NB4 (cell line): ENCODE measurements at places on chromosomes 11 and 22.

DNA sequence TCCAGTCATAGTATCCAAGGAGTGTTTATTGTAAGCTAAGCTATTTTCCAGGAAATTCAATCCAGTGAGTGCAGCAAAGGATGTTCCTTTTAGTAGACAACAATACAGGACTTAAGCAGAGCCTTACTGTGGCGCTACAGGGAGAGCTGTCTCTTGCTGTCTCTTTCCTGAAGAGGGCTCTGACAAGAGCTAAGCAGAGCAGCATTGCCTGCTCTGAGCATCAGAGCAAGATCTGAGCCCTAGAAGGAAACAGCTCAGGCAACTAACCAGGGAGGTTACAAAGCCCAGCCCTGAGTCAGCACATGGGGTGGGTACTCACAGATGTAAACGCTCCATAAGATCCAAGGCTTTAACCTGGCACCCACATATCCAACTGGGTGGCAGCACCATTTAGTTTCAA, 8.0 kb downstream of the LAYN start:
- no peak for DNase-seq

DNA sequence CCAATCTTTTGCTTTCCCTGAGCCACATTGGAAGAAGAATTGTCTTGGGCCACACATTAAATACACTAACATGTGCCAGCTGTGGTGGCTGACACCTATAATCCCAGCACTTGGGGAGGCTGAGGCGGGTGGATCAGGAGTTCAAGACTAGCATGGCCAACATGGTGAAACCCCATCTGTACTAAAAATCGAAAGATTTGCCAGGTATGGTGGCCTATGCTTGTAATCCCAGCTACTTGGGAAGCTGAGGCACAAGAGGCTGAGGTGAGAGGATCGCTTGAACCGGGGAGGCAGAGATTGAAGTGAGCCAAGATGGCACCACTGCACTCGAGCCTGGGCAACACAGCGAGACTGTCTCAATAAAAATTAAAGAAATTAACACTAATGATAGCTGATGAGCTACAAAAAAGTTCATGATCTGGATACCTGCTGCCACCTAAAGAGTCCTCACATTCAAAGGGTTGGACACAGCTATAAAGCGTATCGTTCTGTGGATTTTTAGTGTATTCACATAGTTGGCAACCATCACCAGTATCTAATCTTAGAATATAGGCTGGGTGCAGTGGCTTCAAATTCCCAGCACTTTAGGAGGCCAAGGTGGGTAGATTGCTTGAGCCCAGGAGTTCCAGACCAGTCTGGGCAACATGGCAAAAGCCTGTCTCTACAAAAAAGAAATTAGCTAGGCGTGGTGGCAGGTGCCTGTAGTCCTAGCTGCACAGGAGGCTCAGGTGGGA, 3.4 kb upstream of the LDHC start:
- peak; percentile 13 for DNase-seq

GRCh38 chr11:91871791-91872190, 352.8 kb upstream of the FAT3 start:
- DNase-seq: peak; percentile 90

- no peak for DNase-seq
These were observed 29.0 kb downstream of the NUP50 start for GRCh38 chr22:45192701-45193187.
